Activated CD4-positive, CD25-positive, alpha-beta regulatory T cell (primary cell): ENCODE measurements at places on chromosomes 3 and 15.

DNA sequence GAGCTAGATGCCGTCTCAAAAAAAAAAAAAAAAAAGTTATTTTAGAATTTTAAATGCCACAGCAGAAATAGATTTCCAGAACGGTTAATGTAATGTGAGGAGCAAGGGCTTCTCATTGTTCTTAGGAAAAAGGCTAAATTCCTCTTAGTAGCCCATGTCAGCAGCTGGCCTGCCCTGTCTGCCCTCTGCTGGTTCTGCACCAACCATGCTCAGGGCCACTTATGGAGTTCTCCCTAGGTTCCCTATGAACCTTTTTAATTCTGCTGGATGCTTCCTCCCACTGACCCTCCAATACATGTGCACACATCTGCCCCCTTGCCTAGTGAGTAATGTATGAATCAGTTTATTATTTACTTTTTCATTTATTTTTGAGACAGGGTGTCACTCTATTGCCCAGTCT is 32.2 kb upstream of the DPPA4 start:
- no peak for DNase-seq

GRCh38 chr3:192826214-192827006 is 91.2 kb downstream of the MB21D2 start:
- DNase-seq: no peak

GRCh38 chr3:129859272-129859671 is 34.2 kb downstream of the TMCC1 start:
- DNase-seq: no peak

GRCh38 chr15:94293411-94294402 is 62.3 kb downstream of the MCTP2 start:
- DNase-seq: no peak

DNA sequence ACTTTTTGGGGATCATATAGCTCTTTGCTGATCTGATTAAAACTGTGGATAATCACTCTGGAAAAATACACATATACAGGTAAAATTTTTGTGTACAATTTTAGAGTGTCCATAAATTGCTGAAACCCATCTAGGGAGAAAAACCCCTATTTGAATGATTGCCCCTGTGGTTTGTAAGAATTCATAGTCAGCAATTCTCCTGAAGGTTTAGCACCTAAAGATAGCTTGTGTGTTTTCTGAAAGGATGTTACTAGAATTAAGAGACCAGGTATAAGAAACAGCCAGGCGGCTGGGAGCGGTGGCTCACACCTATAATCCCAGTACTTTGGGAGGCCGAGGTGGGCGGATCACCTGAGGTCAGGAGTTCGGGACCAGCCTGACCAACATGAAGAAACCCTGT is 106.8 kb upstream of the RAP2B start:
- DNase-seq: no peak

- DNase-seq: no peak
Measured at GRCh38 chr3:150744041-150744918, 18.7 kb downstream of the SIAH2 start.

- DNase-seq: no peak
Measured at GRCh38 chr3:124132813-124133212, 140.9 kb upstream of the ROPN1 start.

- no peak for DNase-seq
Measured at GRCh38 chr3:24149032-24149431, 203.9 kb downstream of the NR1D2 start.

DNA sequence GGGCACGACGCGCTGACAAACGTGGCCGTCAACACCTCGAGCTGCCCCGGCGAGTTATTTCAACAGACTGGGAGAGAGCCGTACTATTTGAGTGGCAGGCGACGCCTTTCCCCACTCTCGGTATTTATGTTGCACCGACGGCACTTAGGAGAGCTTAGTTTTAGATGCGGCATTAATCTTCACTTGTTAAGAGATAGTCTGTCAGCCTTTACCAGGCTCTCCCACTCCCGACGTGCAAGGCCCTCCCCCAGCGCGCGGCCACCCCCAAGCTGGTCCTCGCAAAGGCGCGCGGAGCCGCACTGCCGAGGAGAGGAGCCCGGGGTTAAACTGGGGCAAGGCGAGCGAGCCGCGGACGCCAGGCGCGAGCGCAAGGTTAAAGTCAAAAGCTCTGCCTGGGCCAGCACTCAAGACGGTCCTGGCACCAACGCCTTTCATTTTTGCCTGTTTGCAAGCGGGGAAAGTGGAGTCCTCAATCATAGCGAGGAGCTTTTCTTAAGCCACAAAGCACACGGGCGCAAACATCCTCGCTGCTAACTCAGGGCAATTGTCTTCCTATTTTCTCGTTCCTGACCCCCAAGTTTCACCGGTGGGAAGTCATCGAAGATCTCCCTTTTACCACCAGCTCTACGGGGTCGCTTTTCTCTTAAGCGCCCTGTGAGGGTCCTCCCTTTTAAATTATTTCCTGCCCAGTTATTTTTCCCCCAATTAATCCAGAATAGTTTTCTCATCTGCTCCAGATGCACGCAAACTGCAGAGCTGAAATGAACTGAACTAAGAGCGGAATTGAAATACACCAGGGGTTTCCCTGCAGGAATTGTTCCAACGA is 86.6 kb downstream of the NR2F2 start:
- no peak for DNase-seq

DNA sequence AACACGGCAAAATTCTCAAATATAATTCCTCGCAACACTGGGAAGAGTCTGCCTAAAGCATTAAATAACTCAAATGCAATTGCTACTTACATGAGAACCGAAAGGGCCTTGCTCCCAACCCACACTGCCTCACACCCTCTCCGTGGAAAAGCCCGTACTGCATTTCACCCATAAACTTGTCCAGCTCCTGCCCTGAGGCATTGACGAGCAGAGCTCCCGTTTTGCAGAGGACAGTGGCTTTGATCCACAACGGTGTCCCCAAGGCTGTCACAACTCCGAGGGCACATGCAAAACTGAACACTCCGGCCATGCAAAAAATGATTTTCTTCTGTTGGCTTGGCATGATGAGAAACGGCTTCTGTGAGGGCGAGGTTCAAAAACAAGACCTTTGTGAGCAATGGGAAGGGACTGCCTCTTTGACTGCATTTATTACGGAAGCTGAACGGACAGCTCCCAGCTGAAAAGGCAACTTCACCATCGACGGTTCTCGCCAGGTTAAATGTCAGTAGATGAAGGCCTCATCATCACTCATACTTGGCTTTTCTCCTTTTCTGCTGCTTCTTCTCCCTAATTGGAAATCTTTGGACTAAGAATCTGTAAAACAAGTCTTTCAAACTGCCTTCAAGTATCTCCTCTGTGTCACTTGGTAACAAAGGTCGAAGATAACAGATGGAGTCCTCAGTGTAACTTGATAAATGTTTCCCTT is at the start of gene CLRN1:
Gene CLRN1, minus strand, starts transcription at position 362 of the 706 bp plus-strand sequence. Its CDS starts 19 bp downstream, at position 343.
- no peak for DNase-seq

DNA sequence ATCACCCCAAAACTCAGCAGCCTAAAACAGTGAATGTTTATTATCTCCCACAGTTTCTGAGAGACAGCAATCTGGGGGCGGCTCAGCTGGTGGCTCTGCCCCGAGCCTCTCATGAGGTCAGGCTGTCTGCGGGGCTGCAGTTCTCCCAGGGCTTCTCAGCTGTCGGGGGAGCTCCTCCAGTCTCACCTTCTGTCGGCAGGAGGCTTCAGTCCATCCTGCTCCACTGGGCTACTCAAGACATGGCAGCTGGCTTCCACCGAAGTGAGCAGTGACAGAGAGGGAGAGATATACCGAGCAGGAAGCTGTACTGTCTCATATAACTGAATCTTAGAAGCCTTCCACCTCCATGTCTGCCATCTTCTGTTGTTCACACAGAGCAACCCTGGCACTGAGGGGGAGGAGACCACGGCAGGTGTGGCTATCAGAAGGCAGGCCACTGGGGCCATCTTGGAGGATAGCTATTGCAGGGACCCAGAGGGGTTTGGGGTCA is 72.8 kb upstream of the ITGA11 start:
- DNase-seq: no peak

DNA sequence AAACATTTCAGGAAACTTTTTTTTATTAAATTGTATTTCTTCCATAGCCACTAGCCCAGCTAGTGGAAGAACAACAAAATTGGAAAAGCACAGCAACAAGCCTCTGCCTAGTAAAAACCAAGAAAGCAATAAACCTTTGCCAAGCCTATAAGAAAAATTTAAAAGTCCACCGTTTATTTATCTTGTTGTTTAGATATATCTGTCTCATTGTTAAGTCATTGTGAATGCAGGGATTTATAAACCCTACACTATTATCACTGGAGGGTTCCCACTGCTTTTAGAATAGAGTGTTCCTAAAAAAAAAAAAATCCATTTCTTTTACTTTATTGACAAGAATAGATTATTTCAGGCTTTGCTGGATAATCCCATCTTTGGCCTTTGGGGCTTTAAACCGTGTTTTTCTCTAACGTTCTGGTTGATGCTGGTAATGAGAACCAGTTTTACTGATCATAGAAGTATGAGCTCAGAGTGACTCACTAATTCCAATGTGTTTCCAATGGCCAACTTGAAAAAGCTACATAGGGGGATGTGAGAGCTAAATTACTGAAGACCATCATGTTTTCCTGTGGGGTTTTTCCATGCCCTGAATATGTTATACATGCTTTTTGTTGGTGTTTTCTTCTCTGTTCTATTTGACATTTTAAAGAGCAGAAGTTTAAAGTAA is 634.1 kb downstream of the RBMS3 start:
- DNase-seq: no peak

DNA sequence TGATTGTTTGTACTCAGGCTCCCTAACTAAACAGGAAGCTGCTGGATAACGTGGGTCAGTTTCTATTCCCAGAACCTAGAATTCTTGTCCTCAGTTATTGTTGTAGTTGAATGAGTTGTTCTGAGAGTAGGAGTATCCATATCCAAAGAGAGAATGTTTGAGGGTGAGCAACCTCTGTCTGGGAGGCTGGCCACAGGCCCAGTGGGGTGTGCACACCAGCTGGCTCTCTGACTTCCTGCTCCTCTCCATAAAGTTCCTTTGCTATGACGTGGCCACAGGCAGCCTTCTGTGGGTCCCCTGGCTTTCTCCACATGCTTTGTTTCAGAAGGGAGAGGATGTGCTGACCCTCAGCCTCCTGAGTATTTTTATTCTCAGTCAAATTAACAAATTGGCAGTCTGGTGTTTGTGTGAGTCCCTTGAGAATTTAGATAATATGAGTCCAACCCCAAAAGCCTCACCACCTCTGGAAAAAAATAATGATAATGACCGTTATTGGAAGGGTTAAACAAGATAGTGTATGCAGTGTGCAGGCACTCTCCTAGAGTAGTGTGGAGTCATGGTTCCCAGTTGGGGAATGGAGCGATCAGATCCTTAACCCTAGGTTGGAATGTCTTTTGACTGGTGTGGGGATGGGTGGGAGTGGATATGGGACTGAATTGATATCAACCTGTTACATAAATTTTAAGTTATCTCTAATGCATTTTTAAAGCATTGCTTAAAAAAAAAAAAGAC is 47.6 kb upstream of the MED12L start:
- DNase-seq: no peak

- no peak for DNase-seq
Measured at GRCh38 chr3:146972726-146973125, 367.6 kb upstream of the PLSCR5 start.

DNA sequence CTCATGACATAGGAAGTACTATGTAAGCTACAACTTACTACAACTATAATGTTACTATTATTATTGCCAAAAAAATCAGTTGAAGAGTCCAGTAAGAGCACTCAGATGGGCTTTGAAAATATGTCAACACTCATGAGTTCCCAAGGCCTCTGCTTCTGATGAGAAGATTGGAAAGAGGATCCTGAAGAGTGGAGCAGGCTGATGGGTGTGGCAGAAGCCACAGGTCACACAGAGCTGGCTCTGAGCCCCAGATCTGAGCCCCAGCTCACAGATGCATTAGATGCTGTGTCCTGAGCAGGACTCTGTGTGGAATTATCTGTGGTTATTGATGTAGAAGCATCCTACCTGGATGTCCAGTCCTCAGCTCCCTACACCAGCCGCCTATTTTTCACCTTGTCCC is 65.6 kb downstream of the SPSB4 start:
- no peak for DNase-seq

DNA sequence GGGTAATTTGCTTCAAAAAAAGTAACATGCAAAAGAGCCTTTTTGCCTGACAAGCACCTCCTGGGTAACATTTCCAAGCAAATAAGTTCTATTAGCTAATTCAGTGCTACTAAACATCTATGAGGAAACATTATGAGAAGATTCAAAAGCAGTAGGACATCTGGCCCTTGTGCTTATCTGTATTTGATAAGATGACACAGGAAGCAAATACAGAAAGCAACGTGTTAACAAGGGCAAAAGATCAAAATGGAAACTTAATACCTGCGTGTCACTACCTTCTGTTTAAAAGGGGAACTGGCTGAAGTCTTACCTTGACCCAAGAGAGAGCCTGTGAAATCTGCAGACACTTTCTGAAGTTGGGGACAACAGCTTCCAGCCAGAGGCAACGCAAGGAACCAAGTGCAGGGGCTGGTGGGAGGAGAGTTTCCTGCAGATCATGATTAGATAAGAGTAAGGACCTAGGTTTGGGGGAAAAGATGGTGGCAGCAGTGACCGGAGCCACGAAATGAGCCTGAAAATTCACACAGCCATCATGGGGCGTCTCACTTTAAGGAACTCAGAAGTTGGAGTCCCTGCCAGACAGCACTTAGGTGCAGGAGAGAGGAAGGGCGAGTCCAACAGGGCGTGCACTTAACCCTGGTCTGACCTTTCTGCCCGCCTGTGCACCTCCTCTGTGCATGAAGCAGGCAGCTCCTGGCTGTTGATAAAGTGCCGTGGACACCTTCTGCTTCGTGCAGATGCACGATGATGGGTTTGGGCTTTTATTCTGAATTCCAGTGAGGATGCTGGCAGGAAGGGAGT is 153.6 kb upstream of the BHLHE40 start:
- DNase-seq: no peak

DNA sequence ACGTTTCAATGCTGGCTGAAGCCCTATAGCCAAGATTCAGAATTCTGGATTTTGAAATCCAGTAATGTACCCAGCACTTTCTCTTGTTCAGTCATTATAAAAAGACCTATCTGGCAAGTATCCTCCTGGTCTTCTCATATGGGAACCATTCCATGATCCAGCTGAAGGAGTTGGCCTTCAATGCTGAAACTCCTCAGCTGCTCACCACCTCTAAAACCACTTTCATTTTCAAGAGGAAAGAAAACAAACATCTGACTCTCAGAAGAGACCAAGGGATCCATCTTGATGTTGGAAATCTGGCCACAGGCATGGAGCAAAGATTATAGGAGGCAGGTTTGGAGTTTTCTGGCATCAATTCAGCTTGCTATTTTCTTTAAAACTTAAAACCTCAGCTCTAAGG is 235.4 kb downstream of the FMN1 start:
- no peak for DNase-seq

DNA sequence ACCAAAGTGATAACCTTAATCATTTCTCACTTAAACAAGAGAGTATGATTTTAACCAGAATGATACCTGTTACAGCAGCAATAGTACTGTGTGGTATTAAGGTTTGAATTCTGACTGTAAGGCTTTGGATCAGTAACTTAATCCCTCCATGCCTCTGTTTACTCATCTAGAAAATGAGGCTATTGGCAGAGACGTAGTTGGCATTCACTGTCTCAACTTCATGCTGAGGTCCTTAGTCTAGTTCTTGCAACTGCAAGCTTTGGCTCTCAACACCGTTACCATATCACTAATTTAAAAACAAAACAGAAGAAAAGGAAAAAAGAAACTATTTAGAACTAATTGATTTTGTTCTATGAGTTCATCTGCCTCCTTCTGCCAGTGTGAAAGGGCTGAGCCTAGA is 875.4 kb downstream of the MCTP2 start:
- DNase-seq: no peak

- peak; percentile 9 for DNase-seq
Measured at GRCh38 chr3:72255791-72256559, 471.0 kb upstream of the PROK2 start.

GRCh38 chr15:43449981-43450380 is 43.0 kb downstream of the TP53BP1 start:
- DNase-seq: no peak
